ENCODE measurements at places on chromosomes 5 and 9.

DNA sequence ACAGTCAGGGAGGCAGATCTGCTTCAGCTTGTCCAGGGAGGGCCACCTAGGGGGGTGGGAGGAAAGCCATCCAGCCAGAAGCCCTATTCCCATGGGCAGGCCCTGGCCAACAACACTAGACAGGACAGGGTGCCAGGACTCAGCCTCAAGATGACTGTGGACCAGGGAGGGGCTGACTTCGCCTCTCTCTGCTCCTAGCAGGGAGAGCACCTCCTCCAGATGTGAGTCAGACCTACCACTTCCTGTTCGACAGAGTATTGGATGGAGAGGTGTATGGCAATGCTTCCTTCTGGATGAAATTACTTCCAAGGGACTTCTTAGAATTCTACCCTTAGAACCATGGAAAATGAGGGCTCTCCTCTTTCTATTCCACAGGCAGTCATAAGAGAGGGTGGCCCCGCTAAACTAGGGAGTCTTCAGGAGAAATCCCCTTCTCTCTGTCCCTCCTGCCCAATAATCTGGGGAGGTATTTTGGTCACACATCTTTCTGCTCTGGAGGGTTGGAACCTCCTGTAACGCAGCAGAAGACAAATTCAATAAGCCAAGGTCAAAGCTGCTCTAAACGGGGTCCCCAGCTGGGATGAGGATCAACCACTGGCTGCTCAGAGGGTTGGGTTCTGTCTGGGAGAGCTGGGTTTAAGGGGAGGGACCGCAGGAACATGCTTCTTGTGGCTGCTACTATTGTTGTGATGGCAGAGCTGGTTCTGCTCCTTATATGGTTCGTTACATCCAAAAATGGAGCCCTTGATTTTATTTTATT, 23.2 kb upstream of the RCL1 start:
- DNase-seq, result no peak

GRCh38 chr5:174533751-174534241, 190.6 kb upstream of the MSX2 start:
- DNase-seq, result peak; percentile 25

DNA sequence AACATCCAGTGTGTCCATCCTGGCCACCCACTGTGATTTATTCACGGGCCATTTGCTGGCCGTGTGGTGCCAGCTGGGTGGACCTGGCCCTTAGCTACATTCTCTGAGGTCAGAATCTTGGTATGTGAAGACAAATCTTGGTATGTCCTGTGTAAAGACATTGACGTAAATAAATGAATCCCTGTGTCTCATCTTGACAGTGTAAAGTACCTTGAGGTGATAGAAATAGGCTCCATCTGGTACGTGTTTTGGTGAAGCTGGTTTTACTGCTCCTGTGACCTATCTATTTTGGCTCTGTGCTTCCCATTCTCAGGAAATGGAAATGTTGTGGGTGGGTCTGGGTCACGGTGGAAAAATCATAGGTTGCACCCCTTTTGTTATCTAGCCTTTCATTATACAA, 245.4 kb upstream of the ANKH start:
- DNase-seq, result no peak

DNA sequence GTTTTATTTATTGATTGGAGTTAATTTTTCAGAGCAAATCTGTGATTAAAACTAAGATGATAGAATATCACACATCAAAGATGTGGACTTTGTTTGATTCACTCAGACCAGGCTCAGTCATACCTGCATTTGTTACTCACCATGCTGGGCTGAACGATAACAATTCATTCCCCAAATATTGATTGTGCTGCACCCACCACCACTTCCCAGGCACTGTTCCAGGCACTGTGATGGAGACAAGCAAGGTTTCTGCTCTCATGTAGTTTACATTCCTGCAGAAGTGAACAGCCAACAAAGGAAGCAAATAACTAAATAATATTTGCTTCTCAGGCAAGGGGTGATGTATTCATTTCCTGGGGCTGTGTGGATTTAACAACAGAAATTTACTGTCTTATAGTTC, 428.3 kb downstream of the DNAH5 start:
- DNase-seq, result no peak

DNA sequence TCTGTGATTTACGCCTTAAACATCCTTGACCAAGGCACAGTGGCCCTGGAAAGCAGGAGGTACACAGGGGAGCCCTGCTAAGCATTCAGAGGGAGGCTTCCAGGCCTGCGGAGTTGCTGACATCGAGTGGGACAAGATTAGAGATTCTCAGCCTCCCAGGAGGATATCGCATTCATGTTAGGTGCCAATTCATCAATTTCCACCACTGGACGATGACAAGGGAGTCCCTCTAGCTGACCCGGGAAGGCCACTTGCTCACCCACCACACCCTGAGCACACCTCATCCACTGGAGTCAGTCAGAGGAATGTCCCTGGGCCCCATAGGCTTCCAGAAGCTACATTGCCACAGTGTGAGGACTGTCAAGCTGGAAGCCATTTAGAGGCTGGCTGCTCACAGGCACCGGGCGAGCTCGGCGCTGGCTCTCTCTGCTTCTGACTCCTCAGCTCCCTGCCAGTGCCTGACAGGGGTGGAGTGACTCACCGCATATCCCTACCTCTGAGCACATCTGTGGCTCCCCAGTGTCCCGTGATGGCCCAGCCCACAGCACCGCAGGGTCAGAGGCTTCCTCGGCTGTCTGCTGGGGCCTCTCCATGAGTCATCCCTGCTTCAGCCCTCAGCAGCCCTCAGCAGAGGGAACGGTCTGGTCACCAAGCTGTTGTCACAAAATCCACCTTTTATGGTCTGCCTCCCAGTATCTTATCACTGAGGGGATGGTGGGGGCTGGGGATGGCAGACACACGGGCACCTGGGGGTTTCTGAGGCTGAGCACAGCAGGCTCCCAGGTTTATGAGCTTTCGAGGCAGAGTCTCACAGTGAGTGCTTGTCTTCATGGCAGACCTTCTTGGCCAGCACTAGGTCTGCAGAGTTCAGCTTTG, 117.5 kb downstream of the ZNF608 start:
- peak; percentile 10 for DNase-seq

DNA sequence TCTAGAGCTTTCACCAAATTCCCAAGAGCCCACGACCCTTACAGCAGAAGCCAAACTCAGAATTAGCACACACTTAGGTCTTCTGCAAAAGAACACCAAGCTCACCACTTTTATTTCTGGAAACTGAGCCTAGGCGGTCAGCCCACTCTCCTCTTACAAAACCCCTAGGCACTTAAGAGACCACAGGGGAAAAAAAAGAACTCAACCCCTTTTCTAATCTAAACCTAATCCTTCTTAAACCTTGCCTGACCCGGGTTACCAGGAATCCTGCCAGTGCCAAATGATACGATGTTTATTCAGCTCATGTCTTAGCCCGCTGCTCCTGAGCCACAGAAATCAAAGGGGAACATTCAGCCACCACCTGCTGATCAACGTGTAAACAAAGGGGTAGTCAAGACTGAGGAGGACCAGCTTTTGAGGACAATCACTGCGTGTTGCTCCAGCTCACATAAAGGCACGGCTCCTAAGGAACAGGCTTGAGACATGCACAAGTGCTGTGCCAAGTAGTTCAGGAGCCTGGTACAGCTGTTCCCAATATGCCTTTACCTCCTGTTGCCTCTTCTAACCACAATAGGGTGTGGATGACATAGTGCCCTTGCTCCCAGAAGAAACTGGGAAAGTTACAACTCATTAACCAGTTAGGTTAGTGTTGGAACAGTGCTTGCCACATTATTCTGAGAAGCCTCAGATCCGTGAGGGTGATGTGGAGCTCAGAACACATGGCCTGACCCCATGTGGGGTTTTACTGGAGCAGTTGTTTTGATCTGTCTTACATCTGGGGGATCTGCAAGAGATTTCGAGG, 49.3 kb downstream of the ZFAND5 start:
- DNase-seq, result no peak
